Small intestine (tissue), 16 donors: ENCODE measurements at places on chromosomes 3 and 15.
A peak's percentile ranks its signal among the peaks of the same experiment; 100 is the strongest.

GRCh38 chr3:31358473-31359070 lies 174.2 kb upstream of the STT3B start:
- DNase-seq, result no peak

DNA sequence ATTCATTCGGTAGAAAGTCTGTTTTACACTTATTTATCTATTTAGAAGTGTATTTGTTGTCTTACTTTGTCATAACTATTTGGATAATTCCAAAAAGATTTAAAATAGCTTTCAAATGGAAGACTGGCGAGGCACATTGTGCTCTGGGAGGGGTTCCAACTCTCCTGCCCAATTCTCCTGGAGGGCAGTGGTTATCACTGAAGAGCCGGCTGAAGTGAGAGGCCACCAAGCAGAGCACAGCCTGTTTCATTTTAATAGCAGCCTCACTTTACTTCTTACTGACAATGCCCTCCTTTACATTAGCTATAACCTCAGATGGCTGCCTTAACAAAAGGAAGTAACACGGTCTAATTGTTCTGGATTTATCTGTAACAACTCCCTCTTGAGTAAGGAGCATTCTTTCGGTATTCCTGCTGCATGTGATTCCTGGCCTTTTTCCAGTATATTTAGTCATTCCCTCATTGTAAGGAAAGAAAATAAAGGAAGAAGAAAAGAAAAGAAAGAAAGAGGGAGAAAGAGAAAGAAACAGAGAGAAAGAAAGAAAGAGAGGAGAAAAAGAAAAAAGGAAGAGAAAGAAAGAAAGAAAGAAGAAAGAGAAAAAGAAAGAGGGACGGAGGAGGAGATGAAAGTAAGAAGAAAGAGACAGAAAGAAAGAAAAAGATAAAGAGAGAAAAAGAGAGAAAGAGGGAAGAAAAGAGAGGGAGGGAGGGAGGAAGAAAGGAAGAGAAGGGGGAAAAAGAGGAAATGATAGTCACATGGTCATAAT lies 339.8 kb upstream of the WNT5A start:
- no peak for DNase-seq

DNA sequence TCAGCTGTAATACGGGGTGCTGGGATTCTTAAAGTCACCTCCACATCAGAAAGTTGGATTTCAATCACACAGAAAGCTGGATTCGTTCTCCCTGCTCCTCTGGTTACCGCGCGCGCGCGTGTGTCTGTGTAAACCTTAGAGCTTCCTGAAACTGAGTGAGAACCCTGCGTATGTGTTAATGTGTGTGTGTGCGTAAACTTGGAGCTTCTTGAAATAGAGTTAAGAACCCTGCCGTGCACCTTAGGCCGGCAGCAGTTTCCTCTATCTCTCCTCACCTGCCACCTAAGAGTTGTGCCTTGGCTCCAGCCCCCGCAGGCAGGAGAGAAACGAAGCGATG lies 531 bp downstream of the LZTFL1 start:
- DNase-seq, result no peak

DNA sequence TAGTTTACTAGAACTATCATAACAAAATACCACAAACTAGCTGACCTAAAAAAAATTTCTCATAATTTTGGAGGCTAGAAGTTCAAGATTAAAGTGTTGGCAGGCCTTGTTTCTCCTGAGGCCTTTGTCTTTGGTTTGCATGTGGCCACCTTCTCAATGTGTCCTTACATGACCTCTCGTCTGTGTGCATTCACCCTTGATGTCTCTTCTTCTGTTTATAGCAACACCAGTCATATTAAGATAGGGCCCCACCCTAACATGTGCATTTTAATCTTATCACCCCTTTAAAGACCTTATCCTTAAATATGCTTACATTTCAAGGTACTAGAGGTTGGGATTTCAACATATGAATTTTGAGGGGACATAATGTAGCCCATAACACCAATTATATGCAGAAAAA lies 177.0 kb downstream of the ZBBX start:
- DNase-seq, result no peak

DNA sequence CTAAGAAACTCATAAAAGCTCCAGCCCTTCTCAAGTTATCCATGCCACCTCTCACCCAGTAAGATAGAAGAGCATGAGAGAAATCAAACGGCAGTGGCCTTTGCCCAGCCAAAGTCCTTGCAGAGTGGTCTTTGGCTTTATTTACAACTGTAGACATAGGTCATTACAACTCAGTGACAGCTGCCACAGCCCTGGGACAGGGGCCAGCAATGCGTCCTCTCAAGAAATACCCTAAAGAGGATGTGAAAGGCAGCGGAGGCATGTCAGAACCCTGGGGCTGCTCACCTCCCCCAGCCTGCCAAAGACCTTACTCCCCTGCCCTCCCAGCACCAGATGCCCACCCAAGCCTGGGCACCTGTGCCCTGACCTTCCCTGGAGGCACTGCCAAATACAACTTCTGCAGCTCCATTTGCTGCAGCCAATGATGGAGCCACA lies 6.3 kb downstream of the ACAA1 start:
- peak; percentile 91 for DNase-seq
